Fibroblast of upper back skin (primary cell): ENCODE measurements at places on chromosomes 3 and 15.

DNA sequence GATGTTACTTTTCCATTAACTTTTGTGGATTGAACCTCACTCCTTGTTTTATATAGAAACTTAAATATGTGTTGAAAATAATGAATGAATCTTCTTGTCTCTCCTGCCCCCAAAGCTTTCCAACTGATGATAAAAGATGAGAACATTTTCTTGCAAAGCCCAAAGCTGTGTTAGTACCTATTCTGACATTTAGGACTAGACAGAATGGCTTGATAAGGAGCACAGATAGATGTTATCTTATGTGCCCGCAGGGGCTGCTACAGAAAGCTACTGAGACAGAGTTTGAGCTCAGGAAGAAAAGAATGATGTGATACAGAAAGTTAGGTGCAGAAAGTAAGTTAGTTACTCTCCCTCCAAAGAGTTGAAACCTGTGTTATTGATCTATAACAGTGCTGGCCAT is 109.4 kb upstream of the ATP11B start:
- no peak for DNase-seq

DNA sequence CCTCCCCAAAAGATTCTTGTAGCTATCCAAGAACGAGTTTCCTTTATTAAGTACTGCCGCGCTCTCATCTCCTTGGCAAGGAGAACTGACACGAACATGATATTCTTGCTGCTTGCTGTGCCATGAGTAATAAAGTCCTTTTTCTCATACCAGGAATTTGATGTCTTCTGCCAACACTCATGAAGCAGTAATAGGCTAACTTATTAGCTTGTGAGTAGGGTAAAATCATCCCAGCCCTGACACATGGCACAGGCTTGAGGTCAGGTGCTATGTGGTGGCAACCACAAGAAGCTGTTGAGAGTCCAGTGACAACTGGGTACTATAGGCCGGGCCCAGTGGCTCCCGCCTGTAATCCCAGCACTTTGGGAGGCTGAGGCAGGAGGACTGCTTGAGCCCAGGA is 22.7 kb upstream of the UBXN7 start:
- peak; percentile 18 for DNase-seq

DNA sequence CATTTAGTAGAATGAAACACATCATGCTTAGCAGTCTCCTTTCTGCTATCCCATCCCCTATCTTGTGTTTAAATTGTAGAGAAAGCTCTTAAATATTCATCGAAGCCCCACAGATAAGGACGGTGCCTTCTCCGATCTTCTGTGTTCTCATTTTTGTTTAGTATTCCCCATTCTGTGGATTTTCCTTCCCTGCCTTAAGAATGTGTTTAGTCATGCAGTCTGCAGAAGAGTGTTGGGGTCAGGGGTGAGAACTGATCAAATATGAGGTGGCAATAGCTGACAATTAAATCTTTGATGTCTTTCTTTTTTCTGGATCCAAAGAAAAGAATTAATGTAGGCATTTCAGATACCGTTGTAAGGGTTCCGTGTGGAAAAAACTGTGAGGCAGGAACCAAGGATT is 9.3 kb upstream of the ANKUB1 start:
- no peak for DNase-seq

GRCh38 chr15:76815421-76815820 is 89.7 kb downstream of the SCAPER start:
- DNase-seq: no peak
